EH (cell line): ENCODE measurements at places on chromosomes 5 and 9.

DNA sequence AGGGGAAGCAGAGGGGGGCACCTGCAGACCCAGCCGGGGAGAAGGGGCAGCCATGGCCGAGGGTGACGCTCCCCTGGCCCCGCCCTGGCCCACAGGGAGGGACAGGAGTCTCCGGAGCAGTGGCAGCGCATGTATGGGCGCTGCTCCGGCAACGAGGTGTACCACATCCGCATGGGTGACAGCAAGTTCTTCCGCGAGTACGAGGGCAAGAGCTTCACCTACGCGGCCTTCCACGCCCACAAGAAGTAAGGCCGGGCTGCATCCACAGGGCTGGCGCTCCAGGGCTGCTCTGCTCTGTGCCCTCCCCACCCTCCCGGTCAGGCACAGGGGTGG, 68.2 kb downstream of the KCNT1 start:
- no peak for DNase-seq

DNA sequence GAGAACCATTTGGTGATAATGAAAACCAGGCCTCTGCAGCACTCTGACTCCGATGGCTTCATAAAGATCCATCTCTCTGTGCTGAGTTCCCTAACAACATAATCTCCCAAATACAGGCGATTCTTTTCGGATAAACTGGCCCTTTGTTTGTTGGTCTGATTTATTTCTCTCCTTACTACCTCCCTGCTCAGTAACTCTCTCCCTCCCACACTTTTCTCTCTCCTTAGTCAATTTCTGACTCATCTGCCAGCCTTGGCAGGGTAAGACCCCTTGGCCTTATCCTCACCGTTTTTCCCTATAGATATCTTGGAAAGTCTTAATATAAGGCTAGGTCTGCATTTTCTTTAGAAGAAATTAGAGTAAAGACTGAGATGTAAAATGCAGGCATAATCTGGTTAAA, 128.7 kb downstream of the BRINP1 start:
- no peak for DNase-seq

DNA sequence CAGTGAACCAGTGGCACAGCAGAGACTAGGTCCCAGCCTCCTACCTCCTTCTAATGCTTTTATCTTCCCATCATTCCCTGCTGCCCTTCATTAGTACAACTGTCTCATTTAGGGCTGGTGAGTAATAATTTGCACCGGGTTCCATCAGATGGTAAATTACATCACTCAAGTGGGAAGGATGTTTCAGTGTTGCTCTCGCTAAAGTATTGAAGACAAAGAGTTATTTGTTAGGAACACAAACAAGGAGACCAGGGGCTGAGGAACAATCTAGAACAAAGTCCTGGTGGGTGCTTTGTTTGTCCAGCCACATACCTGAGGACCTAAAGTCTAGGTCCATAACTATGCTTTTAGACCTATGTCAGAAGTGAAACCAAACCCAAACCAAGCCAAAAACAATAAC, 52.4 kb downstream of the SEC61B start:
- DNase-seq: no peak

DNA sequence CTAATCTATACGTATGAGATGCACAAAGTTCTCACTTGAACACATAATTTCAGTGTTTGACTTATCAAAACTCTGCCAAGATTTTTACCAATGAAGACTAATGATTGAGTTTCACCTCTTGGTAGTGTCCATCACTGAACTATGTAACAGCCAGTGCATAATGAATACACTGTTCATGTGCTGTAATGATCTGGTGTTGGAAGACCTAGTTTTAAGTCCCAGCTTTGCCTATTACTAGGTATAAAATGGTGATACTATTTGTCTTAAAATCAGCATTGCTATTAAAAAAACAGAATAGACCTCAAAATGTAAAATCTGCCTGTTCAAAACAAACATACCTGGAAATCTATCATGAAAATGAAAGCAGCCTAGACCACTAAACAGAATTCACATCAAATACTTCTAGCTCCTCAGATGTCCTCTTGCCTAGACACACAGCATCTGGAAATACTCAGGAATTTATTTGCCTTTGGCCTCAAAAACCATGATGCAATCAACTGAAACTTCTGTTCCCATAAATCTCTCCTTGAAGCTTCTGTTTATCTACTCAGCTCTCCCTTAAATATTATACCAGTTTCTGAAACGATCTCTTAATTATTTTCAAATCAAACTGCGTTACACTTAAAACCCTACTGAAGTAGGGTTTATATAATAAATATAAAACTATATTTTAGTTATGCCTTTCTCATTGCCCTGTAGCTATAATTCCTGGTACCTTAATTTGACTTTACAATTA, 38.1 kb downstream of the MRPS27 start:
- DNase-seq: peak; percentile 92

DNA sequence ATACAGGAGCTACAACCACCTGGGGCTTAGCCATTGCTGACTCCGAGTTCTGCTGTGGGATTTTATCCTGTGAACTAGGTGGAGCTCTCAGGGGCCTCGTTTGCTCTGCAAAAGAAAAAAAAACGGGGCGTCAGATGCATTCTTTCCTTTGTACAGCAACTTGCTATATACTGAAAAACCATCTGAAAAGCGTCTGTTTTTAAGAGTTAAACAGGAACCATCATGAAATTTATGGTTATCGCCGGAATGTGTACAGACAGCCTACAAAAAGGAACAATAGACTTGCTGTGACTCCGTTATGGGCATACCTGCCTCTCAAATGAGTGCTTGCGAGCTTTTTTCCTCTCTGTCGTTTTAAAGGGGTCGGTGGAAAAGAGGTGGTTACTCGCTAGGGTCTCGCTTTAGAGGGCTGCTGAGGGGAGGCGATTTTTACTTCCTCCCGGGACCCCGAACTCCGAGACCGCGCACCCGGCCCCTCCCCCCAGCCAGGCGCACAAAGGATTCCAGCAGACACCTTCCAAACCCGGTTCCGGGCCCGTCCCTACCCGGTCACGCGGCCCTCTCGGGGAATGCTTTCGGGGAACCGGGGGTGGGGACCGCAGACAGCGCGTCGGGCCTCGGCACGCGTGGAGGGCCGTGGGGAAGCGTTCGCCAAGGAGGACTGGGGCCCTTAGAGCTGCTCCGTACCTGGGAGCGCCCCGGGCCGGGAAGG, 826 bp downstream of the PAIP1 start:
- DNase-seq: peak; percentile 46

DNA sequence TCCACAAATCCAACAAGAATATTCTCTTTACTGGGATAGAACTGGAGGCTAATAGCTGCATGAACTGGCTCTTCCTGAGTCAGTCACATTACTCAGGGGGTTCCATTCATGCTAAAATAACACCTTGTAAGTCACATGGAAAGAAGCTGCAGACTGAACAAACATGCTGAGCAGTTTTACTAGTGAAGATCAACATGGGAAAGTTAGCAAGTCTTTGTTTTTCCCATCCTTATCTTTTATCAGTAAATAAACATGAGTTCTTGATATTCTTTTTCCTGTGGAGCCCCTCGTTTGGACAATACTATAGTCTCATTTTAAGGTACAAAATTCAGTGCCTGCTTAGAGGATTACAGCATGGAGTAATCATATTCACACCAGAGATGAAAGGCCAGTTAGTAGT, 43.7 kb upstream of the TEK start:
- DNase-seq: no peak

- peak; percentile 28 for DNase-seq
These were observed 8.2 kb upstream of the EPB41L4B start for GRCh38 chr9:109328978-109329637.

GRCh38 chr5:1633605-1634336, 110.0 kb upstream of the LPCAT1 start:
- peak; percentile 76 for DNase-seq
